ENCODE measurements at places on chromosomes 2 and 18. TPM values are rescaled to one million over a fixed set of nuclear protein-coding genes. Genes with fewer than 3 reads are reported as not detected.

- H3K27ac ChIP-seq: no peak overlapping the region
- H3K4me3 ChIP-seq: no peak overlapping the region
- H3K4me1 ChIP-seq: no peaks in the 10 kb centered on the region
- DNase-seq: no peak
- no peaks in the 10 kb centered on the region for H3K36me3 ChIP-seq
Observed at GRCh38 chr2:40113272-40113968, 334.4 kb upstream of the THUMPD2 start.

DNA sequence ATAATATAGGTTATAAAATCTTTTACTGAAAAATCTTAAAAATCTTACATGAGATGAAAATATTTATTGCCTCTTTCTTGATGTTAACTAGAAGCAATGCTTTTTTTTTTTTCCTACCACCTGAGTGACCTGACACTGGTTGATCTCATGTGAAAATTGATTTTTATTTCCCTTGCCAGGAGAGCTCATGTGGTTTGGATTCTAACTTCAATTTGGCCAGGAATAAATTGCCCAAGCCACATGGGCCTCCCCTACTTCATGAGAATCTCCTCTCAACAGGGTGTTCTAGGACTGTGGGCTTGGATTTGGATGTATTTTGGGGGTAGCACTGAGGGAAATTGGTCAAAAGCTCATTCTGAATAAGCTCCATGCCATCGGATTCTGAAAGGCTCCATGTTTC is 20.1 kb downstream of the IDH1 start:
- H3K4me1 ChIP-seq: no peaks in the 10 kb centered on the region
- no peak overlapping the region for H3K27ac ChIP-seq
- H3K27me3 ChIP-seq: no peaks in the 10 kb centered on the region
- no peak for DNase-seq
- no peak overlapping the region for H3K4me3 ChIP-seq

DNA sequence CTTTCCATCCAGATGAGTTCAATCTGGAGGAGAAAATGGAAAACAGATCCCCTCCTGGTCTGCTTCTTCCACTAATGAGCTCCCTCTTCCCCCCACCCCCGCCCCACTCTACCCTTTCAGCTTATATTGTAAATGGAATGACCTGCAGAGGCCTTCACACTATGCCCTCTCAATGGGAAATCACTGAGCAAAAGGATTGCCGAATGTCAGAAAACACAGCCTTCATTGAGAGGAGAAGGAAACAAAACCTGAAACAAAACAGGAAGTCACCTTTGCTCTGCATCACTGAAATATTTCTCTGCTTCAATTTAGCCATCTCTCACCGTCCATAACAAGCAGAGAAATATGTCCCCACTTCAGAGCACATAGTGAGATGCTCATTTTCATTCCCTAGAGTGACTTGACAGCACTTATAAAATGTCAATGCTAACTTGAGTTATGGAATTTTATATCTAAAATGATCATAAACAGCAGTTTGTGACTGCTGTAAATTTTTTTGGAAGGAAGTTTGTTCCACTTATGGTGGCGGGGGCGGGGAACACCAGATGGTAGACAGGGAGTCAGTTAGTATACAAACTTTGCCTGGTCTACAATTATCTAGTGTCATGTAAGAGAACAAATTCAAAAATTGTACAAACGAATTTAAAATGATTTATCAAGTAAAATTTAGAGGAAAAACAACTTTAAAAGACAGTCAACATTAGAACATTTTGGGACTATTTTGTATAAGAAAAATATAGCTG is 1.8 kb upstream of the FRZB start:
- peaks cover 7% of the 10 kb centered on the region for H3K4me1 ChIP-seq
- H3K27me3 ChIP-seq: no peaks in the 10 kb centered on the region
- no peak for DNase-seq

GRCh38 chr2:216064014-216064630 is 17.5 kb downstream of the PECR start:
- no peak overlapping the region for H3K27ac ChIP-seq
- H3K36me3 ChIP-seq: peaks cover 4% of the 10 kb centered on the region
- no peaks in the 10 kb centered on the region for H3K27me3 ChIP-seq
- H3K4me1 ChIP-seq: no peaks in the 10 kb centered on the region

DNA sequence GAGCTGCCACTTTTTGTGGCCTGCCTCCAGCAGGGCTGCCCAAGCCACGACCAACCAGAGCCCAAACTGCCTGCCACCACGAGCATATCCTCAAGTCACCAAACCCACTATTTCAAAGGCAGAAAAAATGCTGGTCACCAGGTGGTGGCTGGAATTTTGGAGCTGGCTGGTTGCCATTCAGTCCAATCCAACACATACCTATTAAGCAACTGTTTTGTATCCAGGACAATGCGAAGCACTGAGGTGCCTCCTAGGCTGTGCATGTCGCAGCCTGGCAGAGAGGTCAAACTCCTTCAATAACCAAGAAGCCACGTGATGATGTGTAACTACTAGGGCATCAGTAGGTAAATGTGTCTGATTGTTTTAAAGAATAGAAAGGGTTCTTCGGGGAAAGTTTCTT is 108.3 kb upstream of the PPP1CB start:
- no peak overlapping the region for H3K4me3 ChIP-seq
- H3K36me3 ChIP-seq: no peaks in the 10 kb centered on the region
- no peaks in the 10 kb centered on the region for H3K4me1 ChIP-seq
- no peaks in the 10 kb centered on the region for H3K27me3 ChIP-seq

DNA sequence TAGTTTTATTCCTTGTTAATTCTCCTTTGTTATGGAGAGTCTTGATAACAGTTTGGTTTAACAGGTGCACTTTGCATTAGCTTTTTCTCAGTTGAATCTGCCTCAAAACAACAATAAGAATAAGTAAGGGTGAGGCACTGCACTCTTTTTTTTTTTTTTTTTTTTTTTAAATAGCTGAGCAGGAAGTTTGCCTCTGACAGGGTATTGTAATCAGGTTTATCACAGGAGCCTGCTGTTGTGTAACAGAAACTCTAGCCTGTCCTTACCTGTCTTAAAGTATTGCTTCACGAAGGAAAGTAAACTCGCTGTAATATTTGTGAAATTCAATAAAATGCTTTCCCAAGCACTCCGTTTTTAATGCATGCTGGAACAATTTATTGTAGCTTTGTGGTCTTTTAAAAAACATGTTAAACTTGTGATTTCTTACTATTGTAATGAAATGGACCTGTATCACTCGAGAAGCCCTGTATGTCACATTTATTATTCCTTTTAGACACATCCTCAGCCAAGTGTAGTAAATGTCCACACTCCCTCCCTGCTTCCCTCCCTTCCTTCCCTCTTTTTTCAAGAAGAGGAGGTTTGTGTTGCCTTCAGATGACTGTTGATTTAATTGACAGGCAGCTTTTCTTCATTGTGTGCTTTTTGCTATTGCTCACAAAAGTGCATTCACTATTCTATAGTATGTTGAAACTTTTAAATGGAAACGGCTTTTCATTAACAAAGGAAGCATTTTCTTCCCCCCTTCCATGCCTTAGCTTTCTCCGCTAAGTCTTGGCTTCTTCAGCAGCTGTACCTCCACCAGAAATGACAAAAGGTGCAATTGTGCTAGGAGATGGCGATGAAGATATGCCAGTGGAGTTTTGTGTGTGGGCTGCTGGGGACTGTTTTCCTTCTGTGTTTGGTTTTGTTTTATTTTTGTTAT is 52.7 kb downstream of the TAF1B start:
- no peak for DNase-seq
- peak overlapping the region; percentile 72 for H3K27ac ChIP-seq
- H3K4me1 ChIP-seq: no peaks in the 10 kb centered on the region
- H3K27me3 ChIP-seq: no peaks in the 10 kb centered on the region

DNA sequence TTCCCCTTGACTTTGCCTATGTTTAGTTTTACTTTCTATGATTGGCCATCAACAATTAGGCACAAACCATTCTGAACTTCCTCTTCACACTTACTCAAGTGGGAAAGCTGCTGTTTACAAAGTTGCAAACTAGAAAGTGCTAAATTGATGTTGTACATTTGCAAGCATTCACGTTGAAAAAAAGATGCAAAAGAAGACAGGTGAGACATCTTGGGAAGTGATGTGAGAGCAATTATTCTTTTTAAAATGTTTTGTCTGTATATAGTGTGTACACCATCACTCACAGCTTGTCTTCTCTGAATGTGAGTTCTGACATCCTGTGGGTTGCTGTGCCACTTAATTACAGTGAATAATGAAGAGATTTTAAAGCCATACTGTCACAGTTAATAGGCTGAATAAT is 874.1 kb upstream of the LRATD1 start:
- H3K4me3 ChIP-seq: no peak overlapping the region
- H3K27me3 ChIP-seq: no peaks in the 10 kb centered on the region
- no peaks in the 10 kb centered on the region for H3K4me1 ChIP-seq
- H3K36me3 ChIP-seq: no peaks in the 10 kb centered on the region
- no peak overlapping the region for H3K27ac ChIP-seq
- no peak for DNase-seq

DNA sequence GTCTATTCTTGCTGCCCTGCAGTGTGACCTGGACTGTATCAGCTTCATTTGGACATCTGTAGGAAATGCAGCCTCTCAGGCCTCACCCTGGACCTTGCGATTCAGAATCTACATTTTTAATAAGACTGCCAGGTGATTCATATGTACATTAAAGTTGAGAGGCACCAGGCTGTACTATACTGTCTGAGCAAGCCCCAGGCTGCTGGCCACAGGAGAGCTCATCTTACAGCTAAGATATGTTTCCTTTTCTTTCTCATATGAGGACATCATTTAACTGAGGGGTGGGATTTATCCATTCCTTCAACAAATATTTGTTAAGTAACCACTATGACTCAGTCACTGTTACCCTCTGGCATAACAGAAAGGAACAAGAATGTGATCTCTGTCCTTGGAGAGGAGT is 78.2 kb upstream of the GCFC2 start:
- no peak overlapping the region for H3K27ac ChIP-seq
- H3K4me3 ChIP-seq: no peak overlapping the region
- peaks cover 3% of the 10 kb centered on the region for H3K4me1 ChIP-seq
- no peaks in the 10 kb centered on the region for H3K27me3 ChIP-seq

- no peaks in the 10 kb centered on the region for H3K36me3 ChIP-seq
- no peak overlapping the region for H3K4me3 ChIP-seq
- H3K27ac ChIP-seq: no peak overlapping the region
- H3K27me3 ChIP-seq: no peaks in the 10 kb centered on the region
- no peaks in the 10 kb centered on the region for H3K4me1 ChIP-seq
- no peak for DNase-seq
Observed at GRCh38 chr2:197209742-197210408, 100.7 kb downstream of the ANKRD44 start.

GRCh38 chr2:160292225-160292624 is 92.2 kb upstream of the ITGB6 start:
- peaks cover 10% of the 10 kb centered on the region for H3K36me3 ChIP-seq
- no peak overlapping the region for H3K4me3 ChIP-seq
- H3K4me1 ChIP-seq: peaks cover 20% of the 10 kb centered on the region
- no peaks in the 10 kb centered on the region for H3K27me3 ChIP-seq
- no peak overlapping the region for H3K27ac ChIP-seq

DNA sequence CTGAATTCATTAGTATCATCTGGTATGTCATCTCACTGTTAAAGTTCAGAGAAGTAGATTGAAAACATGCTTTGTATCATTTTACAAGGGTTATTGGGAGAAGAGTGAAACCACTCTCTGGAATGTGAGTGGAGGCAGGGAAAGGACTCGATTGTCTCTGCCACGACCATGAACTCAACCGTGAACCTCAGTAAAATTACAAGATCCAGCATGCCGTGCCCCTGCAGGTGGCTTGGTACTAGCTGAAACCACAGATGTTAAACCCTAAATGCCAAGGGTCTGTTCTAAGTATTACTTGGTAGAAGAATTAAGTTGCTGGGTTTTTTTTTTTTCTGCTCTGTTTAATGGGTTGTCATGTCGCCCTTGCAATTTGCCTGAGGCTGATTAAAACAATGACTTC is 197.2 kb downstream of the MYO3B start:
- no peaks in the 10 kb centered on the region for H3K36me3 ChIP-seq
- no peaks in the 10 kb centered on the region for H3K4me1 ChIP-seq
- peaks cover 19% of the 10 kb centered on the region for H3K27me3 ChIP-seq
- H3K4me3 ChIP-seq: no peak overlapping the region
- no peak overlapping the region for H3K27ac ChIP-seq

- no peaks in the 10 kb centered on the region for H3K27me3 ChIP-seq
- no peaks in the 10 kb centered on the region for H3K4me1 ChIP-seq
- H3K4me3 ChIP-seq: no peak overlapping the region
- no peak for DNase-seq
Observed at GRCh38 chr2:149021761-149022160, 16.7 kb upstream of the LYPD6B start.

DNA sequence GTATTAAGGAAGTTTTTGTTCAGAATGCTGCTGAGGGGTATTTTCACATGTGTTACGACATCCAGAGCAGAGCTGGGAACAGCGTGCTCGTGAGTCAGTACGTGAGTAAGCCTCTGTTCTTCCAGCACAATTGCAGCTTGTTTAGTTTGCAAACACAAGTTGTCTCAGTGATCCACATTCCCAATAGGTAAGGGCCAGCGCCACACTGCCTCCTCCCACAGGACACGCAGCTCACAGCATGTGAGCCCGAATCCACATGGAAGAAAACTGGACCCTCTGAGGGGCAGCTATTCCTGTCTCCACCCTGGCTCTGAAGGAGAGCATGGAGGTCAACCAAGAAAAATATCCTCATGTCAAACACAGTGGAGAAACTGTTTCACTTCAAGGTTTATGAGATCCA is 173.9 kb upstream of the PID1 start:
- H3K27ac ChIP-seq: peak overlapping the region; percentile 92
- no peaks in the 10 kb centered on the region for H3K36me3 ChIP-seq
- DNase-seq: peak; percentile 67
- H3K4me3 ChIP-seq: no peak overlapping the region
- H3K4me1 ChIP-seq: peaks cover 16% of the 10 kb centered on the region

GRCh38 chr18:69484699-69485396 is 84.2 kb downstream of the DOK6 start:
- no peak overlapping the region for H3K27ac ChIP-seq
- no peaks in the 10 kb centered on the region for H3K27me3 ChIP-seq

GRCh38 chr2:95206096-95206495 is 1.2 kb upstream of the ZNF892 start:
- H3K4me3 ChIP-seq: no peak overlapping the region
- H3K4me1 ChIP-seq: no peaks in the 10 kb centered on the region
- no peak for DNase-seq
- no peaks in the 10 kb centered on the region for H3K27me3 ChIP-seq
- H3K27ac ChIP-seq: no peak overlapping the region

GRCh38 chr18:51514128-51514527 is 316.6 kb upstream of the MEX3C start:
- H3K27ac ChIP-seq: no peak overlapping the region
- no peaks in the 10 kb centered on the region for H3K36me3 ChIP-seq
- no peak overlapping the region for H3K4me3 ChIP-seq
- no peak for DNase-seq
- H3K27me3 ChIP-seq: no peaks in the 10 kb centered on the region

Gene LGALSL
- total RNA-seq: 28.0 TPM

Gene MC2R
- total RNA-seq: not detected

Gene TRIM43
- total RNA-seq: not detected

Gene SERTAD2
- total RNA-seq: 15.9 TPM

Gene SCYGR4
- not detected for total RNA-seq

Gene TMX3
- total RNA-seq: 61.5 TPM

Gene RGPD3
- total RNA-seq: 0.30 TPM

Gene ASB18
- not detected for total RNA-seq

Gene FIGLA
- not detected for total RNA-seq

Gene CCDC74A
- 50.2 TPM for total RNA-seq

Gene CHRND
- total RNA-seq: not detected

Gene RNF125
- total RNA-seq: 7.0 TPM

Gene CLIP4
- 71.4 TPM for total RNA-seq

Gene SPAST
- 29.7 TPM for total RNA-seq

Data from tibial nerve (tissue), 4 donors.